ENCODE measurements at places on chromosomes 7 and 10.

DNA sequence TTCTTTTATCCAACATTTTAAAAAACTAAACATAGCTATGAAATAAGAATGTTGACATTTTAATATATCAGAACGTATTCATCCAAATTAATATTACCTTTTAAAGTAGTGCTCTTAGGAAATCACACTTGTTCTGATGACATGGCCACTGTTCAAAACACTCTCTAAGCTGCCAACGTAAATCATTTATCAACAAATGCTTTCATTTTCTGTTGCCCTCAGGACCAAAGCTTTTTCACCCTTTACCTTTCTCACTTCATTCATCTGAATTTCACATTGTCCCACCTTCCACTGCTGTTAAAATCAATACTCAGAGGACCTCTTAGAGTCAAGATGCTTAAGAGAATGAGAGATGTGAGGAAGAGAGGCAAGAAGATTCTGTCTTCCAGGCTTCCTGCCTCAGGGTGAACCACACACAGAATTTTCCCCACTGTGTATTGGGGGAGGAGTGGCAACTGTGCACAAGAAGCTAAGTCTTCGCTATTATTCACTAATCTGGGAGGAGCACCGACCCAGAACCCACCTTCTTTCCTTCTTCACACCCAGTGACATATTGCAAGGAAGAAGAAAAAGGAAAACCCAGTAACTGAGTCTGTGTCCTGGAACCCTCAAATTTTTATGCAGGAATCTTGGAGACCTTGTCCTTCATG lies 21.0 kb downstream of the HIBADH start:
- peak; percentile 27 for DNase-seq

DNA sequence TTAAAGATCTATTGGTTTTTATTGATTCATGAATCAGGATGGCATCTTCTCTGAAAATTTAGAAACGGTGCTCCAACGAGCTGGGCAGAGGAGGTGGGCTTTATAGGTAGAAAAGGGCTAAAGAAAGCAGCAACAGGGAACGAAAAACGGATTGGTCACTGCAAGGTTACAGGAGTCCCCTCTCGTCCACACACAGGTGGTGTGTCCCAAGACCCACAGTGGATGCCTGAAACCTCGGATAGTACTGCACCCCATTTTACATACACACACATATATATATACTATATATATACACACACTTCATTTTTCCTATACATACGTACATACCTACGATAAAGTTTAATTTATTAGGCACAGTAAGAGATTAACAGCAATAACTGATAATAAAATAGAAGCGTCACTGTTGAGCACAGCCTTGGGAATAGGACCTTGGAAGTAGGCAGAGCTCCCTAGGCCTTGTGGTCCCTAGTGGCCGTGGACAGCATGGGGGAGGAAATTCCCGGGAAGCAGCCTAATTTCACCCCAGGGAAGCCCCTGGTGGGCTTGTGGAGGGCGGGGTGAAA lies 737 bp upstream of the NUB1 start:
- no peak for DNase-seq

DNA sequence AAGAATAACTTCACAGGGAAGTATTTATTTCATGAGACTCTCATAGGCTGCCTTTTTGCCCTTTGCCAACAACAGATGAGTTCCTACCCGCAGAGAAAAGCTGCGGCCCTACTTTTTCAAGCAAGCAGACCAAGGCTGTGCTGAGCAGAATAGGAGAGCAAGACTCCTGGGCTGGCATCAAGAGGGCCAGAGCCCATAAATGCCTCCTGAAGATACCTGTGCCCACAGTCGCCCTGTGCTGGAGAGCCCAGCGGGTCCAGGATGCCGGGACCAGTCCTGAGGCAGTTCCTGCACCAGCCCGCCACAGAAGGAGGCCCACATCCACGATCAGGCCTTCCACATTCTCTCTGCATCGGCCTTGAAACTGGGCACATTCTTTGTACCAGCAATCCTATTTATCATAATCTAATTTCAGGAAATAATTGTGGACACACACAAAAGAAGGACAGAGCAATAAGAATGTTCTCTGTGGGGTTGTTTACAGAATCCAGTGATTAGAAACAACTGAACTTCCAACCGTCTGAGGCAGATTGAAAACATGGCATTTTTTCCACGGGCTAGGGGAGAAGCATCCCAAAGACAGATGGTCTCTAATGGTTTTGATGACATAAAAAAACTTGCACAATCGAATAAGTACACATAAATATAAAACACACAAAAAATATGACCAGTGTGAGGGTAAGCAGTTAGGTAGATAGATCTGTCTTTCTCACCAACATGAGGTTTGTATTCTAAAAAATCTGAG lies 95.6 kb downstream of the CPXM2 start:
- DNase-seq: peak; percentile 3

- peak; percentile 57 for DNase-seq
Measured at GRCh38 chr7:43693687-43694398, 35.5 kb downstream of the COA1 start.

GRCh38 chr10:71234970-71235685 lies 22.8 kb downstream of the UNC5B start:
- peak; percentile 87 for DNase-seq

- DNase-seq: no peak
Measured at GRCh38 chr10:75070961-75071428, 40.5 kb upstream of the SAMD8 start.

- no peak for DNase-seq
Measured at GRCh38 chr10:70472799-70473454, 5.6 kb upstream of the PALD1 start.

DNA sequence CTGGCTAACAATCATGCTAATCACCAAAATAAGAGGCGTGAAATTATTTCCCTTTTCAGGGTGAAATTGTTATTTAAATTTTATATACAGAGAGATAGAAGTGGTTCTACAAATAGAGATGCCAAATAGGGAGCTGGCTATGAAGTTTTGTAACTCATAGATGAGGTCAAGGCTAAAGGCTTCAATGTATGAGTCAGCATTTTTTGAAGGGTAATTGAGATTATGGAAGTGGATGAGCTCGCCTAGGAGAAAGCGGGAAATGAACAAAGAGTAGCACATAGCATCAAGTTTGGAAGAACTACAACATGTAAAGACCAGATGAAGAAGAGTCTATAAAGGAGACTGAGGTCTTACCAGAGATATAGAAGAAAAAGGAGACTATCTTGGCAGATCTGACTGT lies 838.1 kb downstream of the DNAJB9 start:
- DNase-seq: no peak

GRCh38 chr10:96310321-96310669 lies 6.1 kb downstream of the DNTT start:
- no peak for DNase-seq

DNA sequence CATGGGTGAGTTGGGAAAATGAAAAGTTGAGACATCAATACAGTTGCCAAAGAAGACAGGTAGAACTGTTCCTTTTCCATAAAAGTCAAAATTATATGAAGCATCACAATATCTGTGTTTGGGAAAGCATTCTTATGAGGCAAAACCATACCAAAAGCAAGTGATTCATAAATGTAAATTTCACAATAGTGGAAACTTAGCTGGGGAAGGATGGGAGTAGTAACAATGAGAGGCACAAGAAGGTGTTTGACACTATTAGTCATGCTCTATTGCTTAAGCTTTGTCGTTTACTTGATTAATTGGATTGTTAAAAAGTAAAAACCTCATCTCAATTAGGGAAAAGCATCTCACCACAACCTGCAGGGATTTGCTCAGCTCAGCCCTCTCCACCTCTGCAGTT lies 240.2 kb downstream of the C7orf25 start:
- DNase-seq: peak; percentile 68

DNA sequence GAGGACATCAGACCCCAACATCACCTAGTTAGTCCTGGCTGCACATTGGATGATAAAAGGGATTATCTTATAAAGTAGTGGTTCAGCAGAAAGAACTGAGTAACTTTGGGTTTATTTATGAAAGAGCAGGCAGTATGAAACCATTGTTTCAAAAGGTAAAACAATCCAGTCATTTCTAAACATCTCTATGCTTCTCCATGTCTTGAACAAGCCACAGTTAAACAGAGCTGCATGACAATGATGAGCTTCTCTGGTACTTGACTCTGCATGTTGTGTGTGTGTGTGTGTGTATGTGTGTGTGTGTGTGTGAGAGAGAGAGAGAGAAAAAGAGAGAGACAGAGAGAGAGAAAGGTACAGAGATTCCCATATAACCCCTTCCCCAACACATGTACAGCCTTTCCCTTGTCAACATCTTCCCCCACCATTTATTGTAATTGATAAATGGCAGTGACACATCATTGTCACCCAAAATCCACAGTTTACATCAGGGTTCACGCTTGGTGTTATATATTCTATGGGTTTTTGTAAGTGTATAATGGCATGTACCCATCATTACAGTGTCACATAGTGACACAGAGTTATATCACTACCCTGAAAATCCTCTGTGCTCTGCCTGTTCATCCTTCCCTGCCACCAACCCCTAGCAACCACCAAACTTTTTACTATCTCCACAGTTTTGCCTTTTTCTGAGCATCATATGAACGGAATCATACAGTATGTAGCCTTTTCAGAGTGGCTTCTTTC lies 32.8 kb upstream of the SLC18A3 start:
- no peak for DNase-seq

- no peak for DNase-seq
Measured at GRCh38 chr10:78781251-78781913, 287.4 kb upstream of the ZMIZ1 start.

- DNase-seq: no peak
Measured at GRCh38 chr7:129359638-129360037, 74.6 kb upstream of the STRIP2 start.

GRCh38 chr7:125278318-125278717 lies 348.7 kb upstream of the POT1 start:
- DNase-seq: no peak

- peak; percentile 65 for DNase-seq
Measured at GRCh38 chr7:138886501-138886917, 88.5 kb upstream of the ATP6V0A4 start.

- no peak for DNase-seq
Measured at GRCh38 chr7:110839866-110840265, 251.1 kb upstream of the LRRN3 start.

DNA sequence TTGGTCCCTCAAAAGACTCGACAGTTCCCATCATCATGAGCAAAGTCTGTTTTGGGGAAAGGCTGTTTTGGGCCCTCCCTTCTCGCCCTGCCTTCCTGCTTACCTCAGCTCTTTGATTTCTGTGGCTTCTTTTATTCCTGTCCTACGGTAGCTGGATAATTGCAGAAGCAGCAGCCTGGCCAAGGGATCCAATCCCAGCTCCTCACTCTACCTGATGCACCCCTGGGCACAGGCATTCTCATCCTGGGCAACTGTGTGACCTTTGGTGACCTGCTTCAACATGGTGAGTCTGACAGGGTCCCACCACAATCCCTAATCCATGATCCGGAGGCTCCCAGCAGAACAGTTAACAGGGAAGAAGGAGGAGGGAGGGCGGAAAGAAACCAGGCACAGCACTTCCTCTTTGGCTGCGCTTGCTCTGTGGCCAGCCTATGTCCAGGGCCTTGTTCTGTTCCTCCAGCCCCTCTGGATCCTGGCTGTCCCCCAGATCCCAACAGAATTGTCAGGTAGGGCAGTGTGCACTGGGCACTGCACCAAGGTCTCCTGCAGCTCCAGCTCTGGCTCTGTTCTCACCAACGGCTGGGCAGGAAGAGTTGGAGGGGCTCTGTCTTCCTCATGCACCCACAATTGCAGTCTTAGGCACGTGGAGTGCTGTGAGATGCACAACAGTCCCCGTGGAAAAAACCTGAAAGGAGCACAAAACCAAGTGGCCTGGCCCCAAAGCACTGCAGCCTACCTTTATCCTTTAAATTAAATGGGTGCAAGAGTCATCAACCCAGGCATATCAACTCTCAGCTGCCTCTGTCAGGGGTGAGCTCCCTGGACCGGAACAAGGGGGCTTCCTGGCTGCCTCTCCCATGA lies 144.4 kb downstream of the PTPN20 start:
- DNase-seq: no peak

All from AG20443 (cell line).